ENCODE measurements at places on chromosomes 1 and 21. TPM values are rescaled to one million over a fixed set of nuclear protein-coding genes. Genes with fewer than 3 reads are reported as not detected.

Gene KCNJ6
- total RNA-seq, result not detected

Gene BECN2
- not detected for total RNA-seq

Gene MIXL1
- total RNA-seq, result not detected

Gene RAB7B
- not detected for total RNA-seq

All from NCI-H460 (cell line).